Myometrial cell (primary cell): ENCODE measurements at places on chromosomes 6 and 20. TPM values are rescaled to one million over a fixed set of nuclear protein-coding genes. Genes with fewer than 3 reads are reported as not detected.

The HLA-DRA gene
- not detected in 2 replicates for total RNA-seq

The HLA-DQB2 gene
- total RNA-seq, result not detected in 2 replicates

The SERPINB6 gene
- total RNA-seq, result 136 and 138 TPM in 2 replicates

The ITPA gene
- total RNA-seq, result 81.3 and 85.6 TPM in 2 replicates

The IRF4 gene
- total RNA-seq, result not detected in 2 replicates

The WTAP gene
- total RNA-seq, result 52.3 and 55.4 TPM in 2 replicates

The SCUBE3 gene
- 35.5 and 37.9 TPM in 2 replicates for total RNA-seq
